ENCODE measurements at places on chromosomes 3 and 15.

- no peak for DNase-seq
Observed at GRCh38 chr3:45480218-45480617, 91.8 kb downstream of the LARS2 start.

DNA sequence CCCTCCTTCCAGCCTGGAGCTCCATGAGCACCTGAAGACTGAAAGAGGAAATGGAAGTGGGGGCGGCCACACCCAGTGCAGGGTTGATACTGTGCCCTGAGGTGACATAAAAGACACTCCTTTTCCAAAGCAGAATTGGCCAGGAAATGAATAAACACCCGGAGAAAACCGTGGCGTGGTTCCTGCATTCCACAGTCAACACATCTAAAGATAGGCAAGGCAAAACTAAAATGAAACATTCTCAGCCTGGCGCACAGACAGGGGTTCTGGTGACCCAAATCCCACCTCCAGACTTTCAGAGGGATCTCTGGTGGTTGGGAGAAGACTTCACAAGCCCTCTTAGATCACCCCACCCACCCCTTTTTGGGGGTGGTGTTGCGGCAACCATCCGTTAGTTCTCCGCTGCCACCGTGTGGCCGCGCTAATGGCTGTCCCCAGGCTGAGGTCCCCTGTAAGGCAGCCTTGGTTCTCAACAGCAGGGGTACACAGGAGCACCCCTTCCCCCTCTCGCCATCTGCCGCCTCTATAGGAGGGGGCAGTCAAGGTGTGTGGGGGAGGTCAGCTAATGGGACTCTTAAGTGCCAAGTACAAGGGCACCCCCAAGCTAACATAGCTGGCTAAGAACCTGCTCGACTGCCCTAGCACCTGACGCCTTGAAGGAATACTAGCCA, 2.5 kb upstream of the MST1R start:
- peak; percentile 81 for DNase-seq

DNA sequence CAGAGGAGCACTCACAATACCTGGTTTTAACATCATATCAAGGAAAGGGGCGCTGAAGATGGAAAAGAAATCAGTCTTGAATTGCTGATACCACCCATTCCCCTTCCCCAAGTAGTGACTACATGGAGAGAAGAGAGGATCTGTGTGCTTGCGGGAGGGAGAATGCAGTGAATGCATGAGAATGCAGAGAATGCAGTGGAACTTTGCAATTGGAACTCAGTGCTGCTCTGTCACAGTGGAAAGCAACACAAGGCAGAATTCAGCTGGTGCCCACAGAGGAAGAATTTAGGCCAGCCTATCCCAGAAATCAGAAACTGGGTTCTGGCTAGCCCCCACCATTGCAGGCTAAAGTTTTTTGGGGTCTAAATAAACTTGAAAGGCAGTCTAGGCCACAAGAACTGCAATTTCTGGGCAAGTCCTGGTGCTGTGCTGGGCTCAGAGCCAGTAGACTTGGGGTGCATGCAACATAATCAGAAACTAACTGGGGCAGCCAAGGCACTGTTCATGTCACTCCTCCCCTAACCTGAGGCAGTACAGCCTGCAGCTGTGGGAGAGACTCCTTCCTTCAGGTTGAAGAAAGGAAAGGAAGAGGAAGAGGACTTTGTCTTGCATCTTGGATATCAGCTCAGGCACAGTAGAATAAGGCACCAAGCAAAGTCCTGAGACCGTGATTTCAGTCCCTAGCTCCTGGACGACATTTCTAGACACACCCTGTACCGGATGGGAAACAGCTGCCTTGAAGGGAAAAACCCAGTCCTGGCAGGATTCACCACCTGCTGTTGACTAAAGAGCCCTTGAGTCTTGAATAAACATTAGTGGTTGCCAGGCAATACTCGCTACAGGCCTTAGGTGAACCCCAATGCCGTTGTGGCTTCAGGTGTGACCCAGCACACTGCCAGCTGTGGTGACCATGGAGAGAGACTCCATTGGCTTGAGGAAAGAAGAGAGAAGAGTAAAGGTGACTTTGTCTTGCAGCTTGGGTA, 329.3 kb downstream of the TBL1XR1 start:
- DNase-seq: no peak

- DNase-seq: no peak
Observed at GRCh38 chr3:98008855-98009254, 26.3 kb downstream of the GABRR3 start.

- peak; percentile 5 for DNase-seq
Observed at GRCh38 chr3:8723612-8724011, 10.0 kb upstream of the CAV3 start.

GRCh38 chr3:151491525-151491924, 30.7 kb upstream of the IGSF10 start:
- no peak for DNase-seq

- DNase-seq: no peak
Observed at GRCh38 chr3:138213398-138214085, 26.4 kb downstream of the ARMC8 start.

GRCh38 chr15:95192923-95193322, 961.6 kb downstream of the MCTP2 start:
- DNase-seq: no peak

DNA sequence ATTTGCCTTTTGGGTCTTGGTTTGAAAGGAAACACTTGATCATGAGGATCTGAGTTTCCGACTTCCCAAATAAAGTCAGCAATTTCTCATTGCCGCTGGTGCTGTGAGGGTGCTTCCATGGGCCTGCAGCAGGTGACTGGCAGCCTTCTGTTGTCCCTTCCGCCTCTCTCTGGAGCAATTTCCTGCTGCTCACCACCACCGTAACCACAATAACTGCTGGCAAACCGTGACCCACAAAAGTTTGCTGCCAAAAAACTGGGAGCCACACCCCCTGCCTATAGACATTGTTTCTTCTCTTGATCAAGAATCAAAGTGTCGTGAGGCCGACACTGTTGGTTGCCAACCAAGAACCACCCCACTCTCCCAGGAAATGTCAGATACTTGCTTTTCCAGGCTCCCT, 164.0 kb downstream of the NR2F2 start:
- no peak for DNase-seq

DNA sequence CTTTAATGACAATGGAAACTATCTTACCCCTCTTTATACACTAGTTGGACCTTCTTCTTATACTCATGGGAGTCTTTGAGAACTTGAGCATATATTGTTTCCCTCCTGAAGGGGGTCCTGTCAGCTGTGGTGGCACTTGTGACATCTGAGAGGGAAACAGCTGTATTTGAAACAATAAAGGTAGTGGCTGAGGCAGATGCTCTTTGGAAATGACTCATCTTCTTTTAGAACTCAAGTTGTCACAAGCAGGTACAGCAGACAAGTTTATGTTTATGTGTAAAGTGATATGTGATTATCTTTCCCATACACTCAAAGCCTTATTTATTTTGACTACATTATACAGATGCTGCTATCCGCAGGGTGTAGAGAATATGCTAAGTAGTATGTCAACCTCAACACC, 220.0 kb upstream of the GRM7 start:
- DNase-seq: no peak

DNA sequence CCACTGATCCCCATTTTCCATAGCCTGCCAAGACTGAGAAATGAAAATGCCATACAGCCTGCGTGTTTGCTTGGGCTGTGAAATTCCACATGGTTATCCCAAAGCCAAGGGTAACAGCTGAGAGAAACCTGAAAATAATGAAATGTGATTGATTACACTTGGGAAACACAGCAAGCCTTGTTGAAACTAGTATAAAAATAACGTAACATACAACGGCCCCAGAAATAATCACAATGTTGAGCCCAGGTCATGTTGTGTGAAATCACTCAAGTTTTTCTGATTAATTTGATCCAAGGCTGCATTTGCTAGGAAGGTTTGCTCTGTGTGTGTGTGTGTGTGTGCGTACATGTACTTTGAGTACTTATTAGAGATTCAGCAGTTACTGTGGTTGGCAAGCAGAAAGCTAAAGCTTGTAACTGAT, 269.0 kb downstream of the OXSM start:
- DNase-seq: no peak

GRCh38 chr3:197541756-197542539, 13.8 kb downstream of the BDH1 start:
- no peak for DNase-seq

- no peak for DNase-seq
Observed at GRCh38 chr15:74817370-74817737, 4.7 kb downstream of the LMAN1L start.

- peak; percentile 24 for DNase-seq
Observed at GRCh38 chr3:134333522-134334181, 40.6 kb downstream of the AMOTL2 start.

- no peak for DNase-seq
Observed at GRCh38 chr3:45027441-45027840, 1.3 kb downstream of the CLEC3B start.

- no peak for DNase-seq
Observed at GRCh38 chr3:64687781-64688604, at the start of gene ADAMTS9. Gene ADAMTS9 (minus strand): TSS chr3:64688000. CDS start chr3:64687657, 343 bp downstream.

DNA sequence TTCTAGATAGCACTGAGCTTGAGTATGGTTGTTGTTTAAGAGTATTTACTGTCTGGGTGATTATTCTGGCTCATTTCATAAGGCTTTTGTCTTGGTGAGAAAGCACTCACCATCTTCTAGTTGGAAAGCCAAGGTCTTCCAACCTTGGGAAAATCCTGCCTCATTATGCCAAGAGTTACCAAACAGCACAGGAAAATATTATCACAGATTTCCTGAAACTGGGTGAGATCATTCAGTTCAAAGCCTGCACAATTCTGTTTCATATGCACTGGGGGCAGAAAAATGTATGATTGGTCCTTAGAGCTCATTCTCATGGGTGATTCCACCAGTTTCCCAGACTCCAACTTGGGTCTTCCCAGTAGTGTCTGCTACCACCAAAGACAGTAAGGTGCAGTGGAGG, 291.8 kb downstream of the RORA start:
- no peak for DNase-seq

GRCh38 chr3:151768393-151768930, 34.7 kb downstream of the AADACL2 start:
- no peak for DNase-seq

DNA sequence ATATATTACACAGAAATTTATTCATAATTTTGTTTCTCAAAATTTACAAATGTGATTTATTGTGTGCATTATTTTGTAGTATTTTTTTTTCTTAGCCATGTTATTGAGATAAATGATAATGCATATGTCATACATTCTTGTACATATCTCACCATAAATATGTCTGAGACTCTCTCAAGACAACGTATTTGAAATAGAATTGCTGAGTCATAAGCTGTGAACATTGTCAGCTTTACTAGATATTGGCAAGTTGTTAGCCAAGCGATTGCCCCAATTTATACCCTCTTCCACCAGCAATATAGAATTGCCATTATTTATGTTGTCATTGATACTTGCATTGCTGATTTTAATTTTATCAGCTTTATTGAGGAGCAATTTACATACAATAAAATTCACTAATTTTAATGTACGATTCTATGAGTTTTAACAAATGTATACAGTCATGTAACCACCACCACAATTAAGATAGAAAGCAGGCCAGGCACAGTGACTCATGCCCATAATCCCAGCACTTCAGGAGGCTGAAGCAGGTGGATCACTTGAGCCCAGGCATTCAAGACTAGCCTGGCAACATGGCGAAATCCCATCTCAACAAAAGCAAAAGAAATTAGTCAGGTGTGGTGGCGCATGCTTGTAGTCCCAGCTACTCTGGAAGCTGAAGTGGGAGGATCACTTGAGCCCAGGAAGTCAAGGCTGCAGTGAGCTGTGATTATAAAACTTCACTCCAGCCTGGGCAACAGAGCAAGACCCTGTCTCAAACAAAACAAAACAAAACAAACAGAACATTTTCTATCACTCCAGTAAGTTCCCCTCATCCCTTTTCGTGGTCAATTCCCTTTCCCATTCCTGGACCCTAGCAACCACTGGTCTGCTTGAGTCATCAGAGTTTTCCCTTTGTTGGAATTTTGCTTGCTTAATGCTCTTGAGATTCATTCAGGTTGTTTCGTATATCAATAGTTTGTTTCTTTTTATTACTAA, 373.1 kb downstream of the MFSD1 start:
- DNase-seq: no peak

GRCh38 chr3:182913889-182914288, 66.4 kb downstream of the DCUN1D1 start:
- no peak for DNase-seq

DNA sequence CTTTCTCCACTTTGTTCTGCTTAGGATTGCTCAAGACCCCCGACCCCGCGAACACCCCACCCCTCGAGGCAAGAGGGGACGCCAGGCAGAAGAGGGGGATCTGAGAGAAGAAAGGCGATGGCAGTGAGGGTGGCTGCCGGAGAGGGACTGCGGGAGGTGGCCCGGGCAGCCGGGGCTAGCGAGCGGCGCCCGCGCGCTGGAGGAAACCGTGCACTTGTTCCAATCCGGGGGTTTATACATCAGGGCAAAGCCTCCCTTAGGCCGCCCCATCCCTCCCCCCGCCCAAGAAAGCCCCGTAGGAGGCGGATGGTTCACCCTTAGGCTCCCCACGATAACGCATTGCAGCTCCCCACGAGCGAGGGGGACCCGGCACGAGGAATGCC, 475 bp downstream of the ERC2 start:
- no peak for DNase-seq

GRCh38 chr3:151327571-151328198, 1.7 kb downstream of the P2RY13 start:
- no peak for DNase-seq

DNA sequence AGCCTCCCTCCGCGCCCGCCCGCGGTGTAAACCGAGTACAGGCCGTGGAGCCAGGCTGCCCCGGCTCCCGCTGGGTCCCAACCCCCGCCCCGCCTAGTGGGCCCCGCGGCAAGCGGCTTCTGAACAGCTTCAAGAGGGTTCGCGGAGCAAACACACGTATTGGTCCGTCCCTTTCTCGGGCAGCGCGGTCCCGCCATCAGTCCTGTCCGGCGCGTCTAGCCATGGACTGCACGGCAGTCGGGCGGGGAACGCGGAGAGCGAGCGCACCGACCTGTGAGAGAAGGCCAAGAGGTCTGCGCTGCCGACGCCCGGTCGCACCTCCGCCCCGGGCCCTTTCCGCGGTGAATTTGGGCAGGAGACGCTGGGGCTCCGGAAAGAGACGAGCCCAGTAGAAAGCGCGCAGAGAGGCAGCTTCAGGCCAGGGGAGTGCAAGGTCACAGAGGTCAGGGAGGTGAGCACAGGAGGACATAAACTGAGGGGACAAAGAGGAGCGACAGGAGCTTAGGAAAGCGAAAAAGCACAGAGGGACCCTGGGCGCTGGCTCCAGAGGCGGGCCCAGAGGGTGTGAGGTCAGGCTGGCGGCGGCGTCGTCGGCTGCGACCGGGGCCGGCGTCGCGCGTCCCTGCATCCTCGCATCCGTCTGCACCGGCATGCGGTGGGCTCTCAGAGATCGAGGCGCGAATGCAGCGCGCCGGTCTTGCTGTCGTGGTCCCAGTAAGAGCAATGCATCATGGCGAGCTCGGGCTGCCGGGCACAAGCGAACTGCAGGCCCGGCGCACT, 1.8 kb downstream of the FOXL2 start:
- peak; percentile 68 for DNase-seq

- DNase-seq: no peak
Observed at GRCh38 chr3:112061152-112061551, 25.0 kb upstream of the C3orf52 start.

DNA sequence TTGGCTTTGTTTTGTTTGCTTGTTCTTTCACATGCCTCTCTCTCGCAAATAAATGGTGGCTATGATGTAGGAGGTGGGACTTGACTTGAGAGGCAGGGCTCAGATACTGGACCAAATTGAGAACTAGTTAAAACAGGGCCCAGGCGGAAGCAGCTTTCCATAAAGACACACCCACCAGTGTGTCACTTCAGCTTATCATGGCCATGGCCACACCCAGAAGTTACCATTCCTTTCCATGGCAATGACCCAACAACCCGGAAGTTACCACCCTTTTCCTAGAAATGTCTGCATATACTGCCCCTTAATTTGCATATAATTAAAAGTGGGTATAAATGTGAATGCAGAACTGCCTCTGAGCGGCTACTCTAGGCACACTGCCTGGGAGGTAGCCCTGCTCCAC, 62.6 kb upstream of the CNTN4 start:
- no peak for DNase-seq

- peak; percentile 72 for DNase-seq
Observed at GRCh38 chr3:52845691-52846431, 11.0 kb upstream of the MUSTN1 start.

Measured in activated effector memory CD4-positive, alpha-beta T cell treated with anti-CD3 and anti-CD28 coated beads, Interleukin-2, amount 50 U/mL, for 16 hours (primary cell).